Caki2 (cell line): ENCODE measurements at places on chromosomes 16 and 17.

DNA sequence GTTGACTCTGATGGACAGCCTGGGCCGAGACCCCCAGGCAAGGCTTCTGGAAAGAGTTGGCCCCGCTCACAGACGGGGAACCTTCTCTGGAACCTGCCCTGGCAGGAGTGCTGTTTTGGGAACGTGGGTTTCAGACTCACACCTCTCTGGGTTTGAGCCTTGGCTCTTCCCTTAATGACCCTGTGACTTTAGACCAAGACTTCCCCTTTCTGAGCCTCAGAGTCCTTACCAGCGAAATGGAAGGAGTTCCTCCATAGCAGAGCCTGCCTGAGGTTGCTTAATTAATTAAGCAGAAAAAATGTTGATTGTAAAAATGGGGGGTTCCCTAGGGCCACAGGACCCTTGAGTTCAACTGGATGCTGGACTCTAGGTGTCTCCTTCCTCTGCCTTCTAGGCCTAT lies 408.2 kb downstream of the SEC14L1 start:
- DNase-seq, result no peak

DNA sequence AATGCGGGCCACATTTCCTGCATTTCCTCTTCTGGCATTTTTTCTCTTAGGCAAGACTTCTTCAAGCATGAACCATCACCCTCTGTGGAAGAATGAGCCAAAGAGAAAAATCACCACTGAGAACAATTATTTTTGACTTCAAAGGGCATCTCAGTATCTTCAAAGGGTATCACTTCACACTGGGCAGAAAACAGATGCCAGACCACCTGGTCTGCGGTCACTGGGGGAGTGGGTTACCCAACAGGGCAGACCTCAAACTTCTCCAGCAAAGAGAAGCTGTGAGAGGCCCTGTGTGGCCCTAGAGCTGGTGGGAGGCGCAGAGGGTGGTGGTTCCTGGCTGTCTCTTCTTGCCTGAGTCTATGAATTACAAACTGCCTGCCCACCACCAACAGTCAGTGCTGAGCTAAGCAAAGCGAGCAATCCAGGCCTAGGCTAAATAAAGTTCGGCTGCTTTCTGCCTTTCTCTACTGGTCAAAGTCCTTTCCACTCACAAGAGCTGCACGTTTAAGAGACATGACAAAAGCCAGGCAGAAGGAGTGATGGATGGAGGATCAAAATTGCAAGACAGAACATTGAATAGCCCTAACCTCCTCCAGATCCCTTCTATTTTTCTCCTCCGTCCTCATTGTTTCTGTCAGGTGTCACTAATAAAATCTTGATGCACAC lies 602.7 kb upstream of the CDH5 start:
- DNase-seq, result no peak

- peak; percentile 96 for DNase-seq
These were observed 24.1 kb downstream of the BAHCC1 start for GRCh38 chr17:81419319-81419885.

DNA sequence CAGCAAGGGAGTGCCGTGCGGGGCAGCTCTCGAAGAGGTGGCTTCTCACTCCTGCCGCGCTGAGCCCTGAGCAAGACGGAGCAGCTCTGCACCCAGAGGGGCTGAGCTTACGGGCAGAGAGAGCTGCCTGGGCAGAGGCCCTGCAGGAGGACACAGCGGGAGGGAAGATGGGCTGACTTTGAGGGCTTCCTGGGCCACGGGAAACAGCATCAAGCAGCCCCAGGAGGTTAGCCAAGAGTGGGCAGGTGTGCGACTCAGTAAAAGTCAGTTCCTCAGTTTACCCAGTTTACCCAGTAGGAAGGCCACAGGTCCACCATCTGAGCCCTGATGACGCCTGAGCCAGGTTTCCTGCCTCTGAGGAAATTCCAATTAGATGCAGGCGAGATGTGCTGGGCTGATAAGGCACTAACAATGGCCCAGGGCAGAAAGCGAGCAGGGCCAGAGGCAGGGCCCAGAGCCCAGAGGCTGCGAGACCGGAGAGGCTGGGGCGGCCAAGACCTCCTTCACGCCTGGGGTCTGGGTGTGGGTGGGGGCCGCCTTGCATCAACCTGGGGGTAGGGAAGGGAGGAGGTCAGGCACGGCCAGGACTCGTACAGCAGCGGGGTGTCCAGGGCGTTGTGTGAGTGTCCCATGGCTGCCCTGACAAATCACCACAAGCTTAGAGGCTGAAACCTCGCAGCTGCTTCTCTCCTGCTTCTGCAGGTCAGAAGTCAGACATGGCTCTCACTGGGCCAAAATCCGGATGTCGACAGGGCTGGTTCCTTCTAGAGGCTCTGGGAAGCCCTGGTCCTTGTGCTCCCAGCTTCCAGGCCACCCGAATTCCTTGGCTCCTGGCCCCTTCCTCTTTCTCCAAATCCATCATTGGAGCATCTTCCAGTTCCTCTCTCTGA lies 32.0 kb upstream of the CIBAR2 start:
- no peak for DNase-seq

DNA sequence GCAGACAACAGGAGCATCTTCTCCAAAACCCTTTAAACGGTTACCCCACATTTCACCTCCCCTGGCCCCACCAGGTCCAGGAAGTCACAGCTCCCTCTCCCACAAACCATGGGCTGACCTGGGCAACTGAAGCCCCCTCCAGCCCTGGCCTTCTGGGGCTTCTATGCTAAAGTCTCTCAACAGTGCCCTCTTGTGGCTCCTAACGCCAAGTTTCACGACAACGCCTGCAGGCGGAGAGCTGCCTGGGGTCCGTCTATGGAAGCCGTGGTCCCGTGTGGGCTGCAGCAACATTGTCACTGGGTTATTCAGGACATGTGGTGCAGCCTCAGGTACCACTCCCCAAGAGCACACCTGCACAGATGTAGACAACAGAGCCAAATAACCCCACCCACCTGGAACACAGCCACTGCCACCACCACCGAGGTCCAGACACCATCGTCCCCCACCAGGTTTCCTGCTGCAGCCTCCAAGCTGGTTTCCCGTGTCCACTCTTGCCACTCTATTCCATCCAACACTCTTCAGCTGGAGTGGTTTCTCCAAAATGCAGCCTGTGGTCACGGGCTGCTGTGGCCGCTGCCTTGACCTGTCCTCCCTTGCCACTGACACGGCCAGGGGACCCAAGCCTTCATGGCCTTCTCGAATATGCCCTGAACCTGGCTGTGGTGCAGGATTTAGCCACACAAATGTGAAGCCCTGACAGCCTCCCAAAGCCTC lies 19.1 kb downstream of the C16orf95 start:
- no peak for DNase-seq

DNA sequence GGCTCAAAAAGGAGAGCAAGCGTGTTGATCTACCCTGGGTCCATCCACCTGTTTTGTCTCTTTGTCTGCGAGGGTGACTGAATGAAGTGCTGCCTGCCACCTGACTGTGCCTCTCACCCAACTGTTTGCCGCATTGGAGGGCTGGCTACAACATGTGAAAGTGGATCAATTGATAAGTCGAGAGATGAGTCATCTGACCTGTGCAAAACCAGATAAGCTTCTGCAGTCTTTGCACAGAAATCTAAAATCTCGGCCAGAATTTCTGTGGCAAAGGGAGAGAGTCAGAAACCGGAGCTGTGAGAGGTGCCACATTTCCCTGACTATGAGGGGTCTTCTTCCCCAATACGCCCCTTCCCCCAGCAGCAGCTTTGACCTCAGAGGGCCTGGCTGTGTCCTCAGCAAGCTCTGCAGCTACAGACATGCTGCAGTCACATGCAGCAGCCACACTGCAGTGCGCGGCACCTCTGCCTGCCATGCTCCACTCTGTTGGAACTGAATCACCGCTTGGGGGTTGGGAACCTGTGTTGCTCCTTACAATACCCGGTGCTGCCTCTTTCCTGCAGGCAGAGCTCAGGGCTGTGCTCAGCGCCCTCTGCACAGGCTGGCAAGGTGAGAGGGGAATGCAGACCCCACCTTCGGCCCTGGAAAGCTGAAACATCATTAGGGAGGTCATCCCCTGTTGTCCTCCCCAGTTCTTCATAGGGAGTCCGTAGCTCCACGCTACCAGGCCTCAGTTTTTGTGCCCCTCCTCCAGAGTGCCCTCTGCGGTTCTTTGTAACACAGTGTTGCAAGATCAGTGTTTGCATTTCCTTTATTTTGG lies 16.2 kb upstream of the HAS3 start:
- peak; percentile 48 for DNase-seq

DNA sequence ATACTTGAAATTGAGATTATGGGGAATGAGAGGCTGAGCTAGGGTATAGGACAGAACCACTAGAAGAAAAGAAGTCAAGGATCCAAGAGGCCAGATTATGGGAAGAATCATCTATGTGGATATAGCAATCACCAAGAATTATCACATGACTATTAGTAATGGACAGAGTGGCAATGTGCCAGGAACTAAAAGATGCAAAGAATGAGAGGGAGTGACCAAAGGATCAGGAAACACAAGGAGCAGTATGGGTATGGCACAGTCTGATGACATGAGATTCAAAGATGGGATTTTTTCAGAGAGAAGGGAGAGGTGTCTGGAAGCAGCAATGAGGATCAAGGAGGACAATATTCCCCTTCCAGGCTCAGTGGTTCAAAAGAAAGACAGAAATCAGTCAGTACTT lies 212.2 kb downstream of the AATF start:
- peak; percentile 58 for DNase-seq

DNA sequence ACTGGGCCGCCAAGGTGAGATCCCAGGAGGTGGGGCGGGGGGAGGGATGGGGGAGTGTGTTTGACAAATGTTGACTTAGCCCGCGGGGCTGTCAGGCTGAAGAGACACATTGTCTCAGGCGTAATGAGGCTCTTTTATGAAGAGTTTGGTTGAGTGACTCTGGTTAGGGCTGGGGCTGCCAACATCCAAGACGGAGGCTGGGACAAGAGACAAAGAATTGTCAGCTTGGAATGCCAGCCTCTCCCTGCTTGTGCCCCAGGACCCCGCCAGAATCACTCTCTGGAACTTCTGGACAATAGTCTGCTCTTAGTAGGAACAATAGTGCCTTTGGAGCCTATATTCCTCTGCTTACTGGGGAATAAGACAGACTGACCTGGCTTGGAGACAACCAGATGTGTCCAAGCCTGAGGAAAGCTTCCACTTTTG lies 24.0 kb downstream of the PCTP start:
- peak; percentile 83 for DNase-seq

GRCh38 chr17:6474906-6475305 lies 30.7 kb downstream of the PIMREG start:
- no peak for DNase-seq

GRCh38 chr16:82470016-82470415 lies 156.8 kb upstream of the CDH13 start:
- DNase-seq, result no peak

- no peak for DNase-seq
These were observed 154.2 kb downstream of the PITPNC1 start for GRCh38 chr17:67531291-67531690.

DNA sequence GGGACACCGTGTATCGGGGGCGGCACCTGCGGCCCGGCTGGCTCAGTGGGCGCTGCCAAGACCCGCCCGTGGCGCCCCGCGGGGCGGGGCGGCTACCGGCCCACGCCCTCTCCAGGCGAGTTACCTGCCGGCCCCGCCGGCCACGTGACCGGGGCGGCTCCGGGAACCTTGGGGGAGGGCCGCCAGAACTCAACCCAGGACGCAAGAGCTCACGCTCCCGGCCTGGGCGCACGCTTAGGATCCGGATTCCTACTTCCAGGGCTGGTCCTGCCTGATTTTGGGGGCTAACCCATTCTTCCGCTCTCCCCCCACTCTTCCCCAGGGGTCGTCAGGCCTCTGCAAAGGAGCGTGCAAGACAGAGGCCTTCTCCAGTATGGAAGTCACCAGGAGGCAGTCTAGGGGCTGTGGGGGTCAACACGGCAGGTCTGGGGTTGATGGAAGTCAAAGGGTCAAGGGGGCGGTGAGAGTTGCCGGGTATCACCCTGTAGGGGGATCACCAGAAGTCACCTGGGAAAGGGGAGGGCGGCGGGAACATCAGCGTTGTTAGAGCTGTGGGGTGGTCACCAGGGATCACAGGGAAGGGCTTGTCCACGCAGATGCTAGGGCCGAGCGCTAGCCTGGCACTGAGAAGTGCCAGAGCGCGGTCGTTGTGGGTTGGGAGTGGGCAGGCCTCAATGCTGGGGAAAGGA lies 354 bp upstream of the ESRP2 start:
- no peak for DNase-seq

DNA sequence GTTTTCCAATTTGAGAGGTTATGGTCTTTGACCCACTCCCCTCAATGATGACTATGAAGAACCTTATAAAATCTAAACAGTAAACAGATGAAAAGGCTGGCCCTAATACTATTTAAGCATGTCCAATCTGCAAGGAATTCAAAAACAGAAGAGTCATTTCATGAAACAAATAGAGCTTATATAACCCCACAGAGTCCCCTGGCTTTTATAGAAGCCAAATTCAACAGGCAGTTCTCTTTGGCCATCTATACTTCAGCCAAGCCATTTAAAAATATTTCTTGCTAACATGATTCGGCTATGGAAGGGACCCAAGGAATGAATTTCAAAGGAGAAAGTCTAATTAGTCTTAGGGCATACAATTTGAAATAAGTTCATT lies 43.4 kb downstream of the SPOP start:
- no peak for DNase-seq

DNA sequence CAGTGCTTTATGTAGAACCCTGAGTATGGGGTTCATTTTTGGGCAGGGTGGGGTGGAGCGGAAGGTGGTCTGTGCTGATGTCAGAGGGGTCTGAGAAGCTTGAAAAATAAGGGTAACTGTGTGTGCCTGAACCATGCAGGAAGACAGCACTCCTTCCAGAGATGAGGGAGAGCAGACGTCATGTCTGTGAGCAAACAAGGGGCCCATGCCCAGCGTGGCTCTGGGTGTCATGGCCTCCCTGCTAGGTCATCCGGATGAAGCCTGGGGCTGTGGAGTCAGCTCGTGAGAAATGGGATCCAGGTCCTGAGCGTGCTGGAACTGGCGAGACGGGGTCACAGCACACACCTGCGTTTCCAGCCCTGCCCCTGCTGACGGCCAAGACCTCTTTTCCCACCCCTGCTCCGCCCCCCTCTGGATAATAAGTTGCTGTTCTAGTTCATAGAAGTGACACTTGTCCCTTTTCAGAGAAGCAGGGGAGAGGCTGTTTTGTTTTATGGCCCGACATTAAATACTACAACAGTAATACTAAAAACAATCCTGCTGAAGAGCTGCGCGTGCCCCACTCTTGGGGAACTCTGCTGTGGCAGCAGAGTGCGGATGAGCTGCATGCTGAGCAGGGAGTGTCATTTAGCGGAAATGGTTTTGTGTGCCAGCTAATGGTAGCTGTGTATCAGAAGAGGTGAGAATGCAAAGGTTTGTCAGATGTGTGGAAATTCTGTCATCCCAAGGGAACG lies 92.6 kb downstream of the RPTOR start:
- no peak for DNase-seq

GRCh38 chr17:61968757-61969156 lies 41.0 kb upstream of the INTS2 start:
- DNase-seq, result no peak

GRCh38 chr16:51524555-51525373 lies 373.7 kb upstream of the SALL1 start:
- peak; percentile 38 for DNase-seq

GRCh38 chr17:71740866-71741265 lies 380.0 kb upstream of the SOX9 start:
- DNase-seq, result no peak

- DNase-seq, result no peak
These were observed 16.1 kb downstream of the NAA60 start for GRCh38 chr16:3459401-3460090.
